ENCODE measurements at places on chromosomes 6 and 20.

DNA sequence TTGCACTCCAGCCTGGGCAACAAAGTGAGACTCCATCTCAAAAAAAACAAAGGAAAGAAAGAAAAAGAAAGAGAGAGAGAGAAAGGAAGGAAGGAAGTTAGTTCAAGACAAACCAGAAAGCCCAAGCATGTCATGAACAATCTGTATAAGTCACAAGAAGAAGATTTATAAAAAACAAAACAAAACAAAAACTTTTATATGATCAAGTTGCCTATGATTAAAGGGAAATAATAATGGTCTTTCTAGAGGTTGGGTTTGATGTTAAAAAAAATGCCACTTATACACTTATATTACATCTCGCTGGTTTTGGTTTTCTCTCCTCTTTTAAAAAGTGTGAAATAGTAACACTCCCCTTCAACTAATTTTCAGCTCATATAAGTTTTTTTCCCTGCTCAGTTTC lies 146.2 kb upstream of the CARMIL1 start:
- DNase-seq, result no peak

- no peak for DNase-seq
Measured at GRCh38 chr6:75743971-75744370, 5.1 kb upstream of the MYO6 start.

DNA sequence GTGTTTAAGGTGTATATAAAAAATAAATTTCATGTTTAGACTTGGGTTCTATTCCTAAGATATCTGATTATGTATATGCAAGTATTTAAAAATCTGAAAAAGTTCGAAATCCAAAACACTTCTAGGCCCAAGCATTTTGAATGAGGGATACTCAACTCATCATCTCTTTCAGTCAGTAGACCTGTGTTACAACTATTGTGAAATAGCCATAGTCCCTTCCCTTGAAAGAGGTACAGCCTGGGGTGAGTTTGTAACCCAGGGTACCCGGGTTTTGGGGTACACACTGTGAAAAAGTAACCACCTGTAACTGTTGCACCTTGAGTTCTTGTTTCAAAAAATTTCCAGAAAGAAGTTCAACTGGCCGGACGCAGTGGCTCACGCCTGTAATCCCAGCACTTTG lies 76.6 kb upstream of the DOK5 start:
- no peak for DNase-seq

DNA sequence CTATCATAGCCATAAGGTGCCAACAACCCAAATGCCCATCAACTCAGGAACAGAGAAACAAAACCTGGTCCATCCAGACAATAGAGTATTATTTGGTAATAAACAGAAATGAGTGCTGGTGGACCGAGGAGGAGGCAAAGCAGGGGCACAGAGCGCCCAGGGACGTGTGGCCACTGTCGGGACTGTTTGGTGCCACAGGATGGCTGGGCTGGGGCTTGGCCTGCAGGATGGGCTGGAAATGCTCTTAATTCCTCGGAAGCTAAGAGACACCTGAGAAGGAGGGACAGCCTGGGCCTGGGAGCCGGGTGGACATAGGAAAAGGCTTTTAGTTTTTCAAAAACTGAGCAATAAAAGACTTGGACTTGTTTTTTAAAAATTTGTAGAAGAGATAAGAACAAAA lies 216.4 kb downstream of the DLL1 start:
- DNase-seq, result no peak

- DNase-seq, result peak; percentile 54
Measured at GRCh38 chr20:32966881-32967781, 37.1 kb downstream of the SUN5 start.

GRCh38 chr20:24763386-24764026 lies 185.6 kb upstream of the CST7 start:
- no peak for DNase-seq

DNA sequence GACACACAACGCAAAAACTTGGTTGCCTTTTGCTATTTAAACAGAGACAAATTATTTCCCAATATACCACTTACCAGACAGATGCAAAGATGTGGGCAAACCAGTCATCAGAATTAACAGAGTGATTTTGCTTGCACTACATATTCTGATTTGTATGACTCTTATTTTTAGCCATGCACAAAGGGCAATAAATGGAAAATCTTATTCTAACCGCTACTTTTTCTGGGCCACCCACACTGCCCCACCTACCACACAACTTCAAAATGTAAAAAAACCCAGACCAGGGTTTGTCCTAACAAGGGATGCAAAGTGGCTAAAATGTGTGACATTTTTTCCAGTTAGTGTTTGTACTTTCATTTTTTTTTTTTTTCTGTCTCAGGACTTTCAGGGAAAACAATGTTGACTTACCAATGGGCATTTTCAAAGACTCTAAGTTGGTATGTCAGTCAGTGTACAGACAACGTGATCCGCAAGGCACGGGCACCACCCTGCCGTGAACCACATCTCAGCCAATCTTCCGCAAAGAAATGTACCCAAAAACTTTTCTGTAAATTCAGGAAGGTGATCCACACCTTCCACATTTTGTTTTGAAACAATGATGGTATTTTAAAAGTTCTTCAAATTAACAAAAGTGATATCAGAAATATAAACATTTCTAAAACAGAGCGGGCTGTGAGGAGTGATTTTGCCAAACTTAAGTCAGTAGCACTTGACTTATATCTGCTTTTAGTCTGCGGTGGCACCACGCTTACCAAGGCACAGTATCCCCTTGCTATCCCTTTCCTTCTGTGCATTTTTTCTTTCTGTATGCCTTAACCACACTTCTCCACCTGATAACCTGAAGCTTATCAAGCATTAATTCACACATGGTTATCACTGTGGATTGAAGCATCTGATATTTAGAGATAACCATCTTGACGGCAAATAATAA lies 185.6 kb downstream of the GJA10 start:
- DNase-seq, result no peak

GRCh38 chr6:155004017-155004416 lies 8.9 kb downstream of the TIAM2 start:
- DNase-seq, result no peak

DNA sequence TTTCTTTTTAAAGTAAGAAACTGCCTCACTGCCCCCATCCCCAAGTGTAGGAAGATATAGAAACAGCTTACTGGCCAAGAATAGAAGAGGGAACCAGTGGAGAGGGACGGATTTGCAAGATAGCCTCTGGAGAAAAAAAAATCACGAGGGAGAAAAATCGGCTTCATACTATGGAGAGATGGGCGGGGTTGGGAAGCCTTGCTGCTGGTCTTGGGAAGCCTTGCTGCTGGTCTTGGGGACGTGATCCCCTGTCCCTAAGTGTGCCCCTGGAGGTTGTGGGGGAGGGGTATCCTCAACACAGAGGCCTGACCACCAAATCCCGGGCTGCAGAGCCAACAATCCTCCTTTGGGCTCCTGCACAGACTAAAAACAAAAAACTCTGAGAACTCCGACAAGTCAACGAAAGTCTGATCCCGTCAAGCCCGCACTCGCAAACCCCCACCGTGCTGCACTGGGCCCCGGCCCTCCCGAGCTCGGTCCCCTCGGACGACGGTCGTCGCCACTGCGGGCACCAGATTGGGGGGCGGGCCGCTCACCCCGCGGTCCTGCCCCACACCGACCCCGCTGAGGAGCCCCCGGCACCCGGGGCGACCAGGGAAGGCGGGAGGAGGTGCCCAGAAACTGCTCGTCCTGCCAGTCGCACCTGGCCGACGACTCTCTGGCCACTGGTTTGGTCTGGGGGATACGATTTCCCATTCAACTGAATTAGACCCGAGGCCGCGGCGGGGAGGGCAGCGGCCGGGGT lies 750 bp downstream of the MAP7 start:
- DNase-seq, result no peak

DNA sequence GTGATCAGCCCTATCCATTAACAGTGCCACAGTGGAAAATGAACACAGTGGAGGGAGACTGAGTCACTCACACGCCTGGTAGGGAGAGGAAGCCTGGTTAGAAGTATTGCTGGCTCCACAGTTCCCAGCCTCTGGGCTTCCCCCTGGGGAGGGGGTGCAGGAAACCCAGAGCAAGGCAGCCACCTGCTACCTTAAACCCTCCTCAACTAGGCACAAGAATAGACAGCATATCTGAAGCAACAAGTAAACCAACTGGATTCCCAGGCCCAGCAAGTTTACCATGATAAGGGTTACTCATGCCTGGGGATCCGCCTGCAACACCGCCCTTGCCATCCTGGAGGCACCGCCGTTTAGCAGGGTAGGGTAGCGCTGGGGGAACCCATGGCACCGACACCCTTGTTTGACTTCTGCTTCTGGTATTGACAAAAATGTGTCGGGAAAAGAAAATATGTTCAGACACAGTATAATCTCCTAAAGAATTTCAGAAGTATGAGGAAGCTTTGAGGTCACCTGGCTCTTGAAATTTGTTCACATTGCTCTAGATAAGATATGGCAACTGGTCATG lies 38.3 kb downstream of the SLC22A23 start:
- no peak for DNase-seq

DNA sequence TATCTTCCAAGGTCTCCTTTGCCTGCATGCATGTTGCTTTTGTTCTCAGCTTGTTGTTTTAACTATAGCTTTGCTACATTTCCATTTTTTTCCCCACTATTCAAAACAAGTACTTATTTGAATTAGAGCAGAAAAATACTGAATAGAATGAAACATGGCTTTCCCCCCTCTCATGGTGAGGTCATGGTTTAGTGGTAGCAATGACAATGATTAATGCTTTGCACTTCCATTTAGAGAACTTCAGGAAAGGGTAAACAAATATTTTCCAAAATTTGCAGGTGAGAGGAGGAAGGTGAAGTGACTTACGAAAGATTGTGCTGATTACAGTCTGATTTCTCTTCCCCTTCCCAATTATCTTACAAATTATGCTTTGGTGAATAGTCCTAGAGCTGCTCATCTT lies 47.8 kb upstream of the TRAF3IP2 start:
- DNase-seq, result no peak

DNA sequence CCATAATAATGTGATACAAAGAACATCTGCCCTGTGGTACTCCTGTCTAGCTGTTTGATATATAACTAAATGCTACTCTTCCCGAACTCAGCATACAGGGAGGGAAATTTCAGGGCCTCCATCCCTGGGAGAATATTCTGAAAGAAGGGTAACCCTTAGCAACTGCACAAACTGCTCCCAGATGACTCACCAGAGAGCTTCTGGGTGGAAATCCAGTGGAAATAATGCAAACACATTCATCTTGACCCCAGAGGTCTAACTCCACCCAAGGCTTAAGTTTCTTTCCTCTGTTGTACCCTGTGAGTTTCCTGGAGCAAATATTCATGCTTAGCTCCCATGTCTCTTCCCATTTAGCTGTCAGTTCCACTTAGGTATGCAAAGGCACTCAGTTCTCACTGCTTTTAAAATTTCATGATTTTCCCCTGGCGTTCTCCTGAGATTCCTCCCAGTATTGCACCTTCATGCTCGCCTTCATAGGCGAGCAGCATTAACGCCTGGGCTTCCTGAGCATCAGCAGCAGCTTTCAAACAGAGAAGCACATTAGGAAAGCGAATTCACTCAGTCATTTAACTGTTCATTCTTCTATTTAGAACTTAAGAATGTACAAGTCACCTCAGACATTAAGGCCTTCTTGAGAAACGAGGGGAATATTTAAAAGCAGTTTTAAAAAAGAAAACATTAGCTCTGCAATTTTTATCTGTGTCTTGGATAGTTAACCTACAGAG lies 43.8 kb upstream of the LAMA4 start:
- no peak for DNase-seq

- peak; percentile 17 for DNase-seq
Measured at GRCh38 chr6:137497721-137498463, 3.7 kb upstream of the OLIG3 start.

- DNase-seq, result no peak
Measured at GRCh38 chr6:107676042-107676441, 148.1 kb downstream of the SCML4 start.

- DNase-seq, result no peak
Measured at GRCh38 chr6:43125119-43125518, 46.0 kb upstream of the SRF start.

DNA sequence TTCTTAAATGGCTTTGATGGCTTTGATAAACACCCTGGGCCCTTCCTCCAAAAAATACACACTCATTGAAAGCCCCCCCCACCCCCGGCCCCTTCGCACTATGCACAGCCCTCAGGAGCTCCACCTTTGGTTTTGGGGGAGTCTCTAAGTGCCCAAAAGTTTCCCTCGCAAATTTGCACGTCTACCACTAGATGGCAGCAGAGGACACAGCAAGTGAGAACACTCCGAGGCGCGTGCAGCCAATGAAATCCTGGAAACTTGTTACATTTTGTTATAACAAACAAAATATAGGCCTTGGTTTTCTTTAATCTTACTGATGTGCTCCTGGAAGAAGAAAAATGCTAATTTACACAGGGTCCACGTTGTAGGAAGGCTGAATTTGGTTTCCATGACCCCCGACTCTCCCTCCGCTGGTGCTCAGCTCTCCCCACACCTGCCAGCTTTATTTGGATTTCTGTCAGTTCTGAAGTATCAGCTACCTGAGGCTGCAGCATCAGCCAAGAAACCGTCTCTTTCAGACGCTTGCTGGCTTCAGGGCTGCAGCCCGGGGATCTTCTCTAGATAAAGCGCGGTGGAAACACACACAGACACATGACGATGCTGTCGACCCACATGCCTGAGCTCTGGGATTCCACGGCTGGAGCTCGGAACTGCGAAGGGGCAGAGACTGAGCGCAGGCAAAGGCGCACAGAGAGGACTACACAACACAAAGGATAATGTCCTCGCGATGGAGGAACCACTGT lies 148.3 kb upstream of the RPS6KA2 start:
- DNase-seq, result peak; percentile 78

- DNase-seq, result no peak
Measured at GRCh38 chr6:119352001-119352400, 2.4 kb upstream of the MAN1A1 start.

- no peak for DNase-seq
Measured at GRCh38 chr6:14200047-14200446, 82.5 kb downstream of the CD83 start.

- DNase-seq, result no peak
Measured at GRCh38 chr6:136528477-136528876, 21.7 kb downstream of the MAP7 start.

- DNase-seq, result no peak
Measured at GRCh38 chr6:41954668-41955067, 13.1 kb upstream of the CCND3 start.

GRCh38 chr6:30844118-30844535 lies 40.2 kb upstream of the DDR1 start:
- DNase-seq, result no peak

GRCh38 chr6:22952097-22952496 lies 382.7 kb downstream of the HDGFL1 start:
- no peak for DNase-seq

- no peak for DNase-seq
Measured at GRCh38 chr6:42190554-42191183, 4.1 kb downstream of the GUCA1B start.

Data from stimulated activated naive CD4-positive, alpha-beta T cell (primary cell).